Fibroblast of pulmonary artery (primary cell): ENCODE measurements at places on chromosomes 5 and 9.

- no peak for DNase-seq
These were observed 221.4 kb downstream of the MAPKAP1 start for GRCh38 chr9:125485471-125486151.

GRCh38 chr5:132499440-132500243, 9.1 kb upstream of the IRF1 start:
- no peak for DNase-seq

DNA sequence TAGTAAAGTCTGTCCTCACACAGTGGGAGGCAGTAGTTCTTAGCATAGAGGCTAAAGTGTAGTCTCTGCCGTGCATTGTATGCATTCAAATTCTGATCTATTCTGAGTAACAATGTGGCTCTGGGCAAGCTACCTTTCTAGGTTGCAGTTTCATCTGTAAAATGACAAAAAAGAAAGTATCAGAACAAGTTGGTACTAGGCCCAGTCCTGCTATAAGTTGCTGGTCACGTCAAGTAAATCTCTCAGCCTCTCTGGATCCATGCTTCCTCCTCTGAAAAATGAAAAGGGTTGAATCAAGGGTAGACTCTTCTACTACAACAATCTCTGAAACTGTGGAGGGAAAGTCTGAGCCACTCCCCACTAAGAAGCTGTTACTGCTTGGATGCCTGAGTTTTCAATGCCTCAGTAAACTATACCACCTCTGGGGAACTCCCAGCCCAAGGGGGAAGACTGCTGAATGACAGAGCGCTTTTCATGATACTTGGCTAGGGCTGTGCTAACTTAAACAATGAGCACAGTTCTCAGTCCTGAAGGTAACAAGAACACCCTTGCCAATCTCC, 34.5 kb upstream of the SPARC start:
- DNase-seq: no peak

GRCh38 chr9:16830806-16831205, 39.7 kb downstream of the BNC2 start:
- DNase-seq: no peak

- no peak for DNase-seq
These were observed 76.0 kb upstream of the DAP start for GRCh38 chr5:10836986-10837385.

DNA sequence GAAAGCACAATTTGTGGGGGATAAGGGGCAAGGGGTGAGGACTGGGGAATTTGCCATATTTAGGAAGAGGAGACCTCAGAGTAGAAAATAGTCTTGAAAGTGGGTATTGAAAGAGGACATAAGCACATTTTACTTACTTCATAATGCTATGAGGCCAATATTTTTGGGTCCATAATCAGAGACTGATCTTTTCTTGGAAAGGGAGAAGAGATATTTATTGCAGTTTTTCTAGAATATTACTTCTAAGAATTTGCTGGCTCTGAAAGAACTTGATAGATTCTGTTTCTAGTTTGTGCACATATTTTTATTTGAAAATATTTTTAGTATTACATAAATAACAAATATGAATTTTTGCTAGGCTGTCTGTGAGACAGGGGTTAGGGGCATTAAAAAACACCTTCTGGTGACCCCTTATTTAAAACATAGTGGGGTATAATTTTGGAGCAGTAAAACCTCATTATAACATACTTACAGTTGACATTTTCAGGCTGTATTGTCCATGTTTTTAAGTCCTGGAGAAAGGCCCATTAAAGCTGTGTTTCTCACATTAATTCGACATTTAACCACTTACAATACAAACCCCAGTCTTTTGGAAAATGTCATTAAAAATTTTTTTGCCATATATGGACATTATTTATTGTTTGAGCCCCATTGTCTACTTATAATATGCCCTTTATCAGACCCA, 118.9 kb upstream of the NFIB start:
- no peak for DNase-seq

GRCh38 chr5:112475747-112476365, 56.8 kb upstream of the EPB41L4A start:
- peak; percentile 16 for DNase-seq

DNA sequence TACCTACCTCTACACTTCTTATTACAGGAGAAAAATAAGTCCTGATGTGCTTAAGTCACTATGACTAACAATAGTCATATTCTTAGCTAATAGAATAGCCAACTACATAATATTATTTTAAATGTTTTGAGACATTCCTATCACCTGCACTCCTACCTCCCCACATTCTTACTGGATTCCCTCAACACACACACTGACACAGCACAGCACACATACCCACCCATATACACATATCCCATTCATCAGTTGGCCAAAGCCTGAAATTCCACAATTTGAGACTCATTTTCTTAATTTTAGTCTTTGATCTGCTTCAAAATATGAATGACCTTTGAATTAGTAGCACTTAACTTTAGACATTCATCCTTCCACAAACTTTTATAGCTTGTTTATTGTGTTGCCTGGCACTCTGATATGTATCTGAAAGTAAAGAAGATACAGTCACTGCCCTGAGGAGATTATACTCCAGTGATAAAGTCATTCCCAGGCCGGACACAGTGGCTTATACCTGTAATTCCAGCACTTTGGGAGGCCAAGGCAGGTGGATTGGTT, 168.3 kb upstream of the RASA1 start:
- DNase-seq: no peak

DNA sequence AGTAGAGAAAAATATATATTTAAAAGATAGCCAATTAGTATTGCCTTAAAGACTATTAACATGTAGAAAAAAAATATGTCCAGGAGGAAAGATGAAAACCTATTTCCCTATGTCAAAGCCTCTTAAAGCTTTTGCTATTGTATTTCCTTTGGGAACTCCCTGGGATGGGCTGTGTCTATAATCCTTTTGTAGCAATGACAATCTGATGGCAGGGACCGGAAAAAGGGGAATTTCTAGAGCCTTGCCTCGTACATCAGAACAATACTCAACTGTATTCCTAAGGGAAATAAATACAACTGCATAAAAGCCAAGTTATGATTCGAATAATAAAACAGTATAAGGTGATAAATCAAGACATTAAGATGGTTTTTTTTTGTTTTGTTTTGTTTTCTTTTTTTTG, 257.3 kb downstream of the MLLT3 start:
- DNase-seq: no peak

GRCh38 chr5:159091065-159091464, 8.7 kb downstream of the EBF1 start:
- no peak for DNase-seq

DNA sequence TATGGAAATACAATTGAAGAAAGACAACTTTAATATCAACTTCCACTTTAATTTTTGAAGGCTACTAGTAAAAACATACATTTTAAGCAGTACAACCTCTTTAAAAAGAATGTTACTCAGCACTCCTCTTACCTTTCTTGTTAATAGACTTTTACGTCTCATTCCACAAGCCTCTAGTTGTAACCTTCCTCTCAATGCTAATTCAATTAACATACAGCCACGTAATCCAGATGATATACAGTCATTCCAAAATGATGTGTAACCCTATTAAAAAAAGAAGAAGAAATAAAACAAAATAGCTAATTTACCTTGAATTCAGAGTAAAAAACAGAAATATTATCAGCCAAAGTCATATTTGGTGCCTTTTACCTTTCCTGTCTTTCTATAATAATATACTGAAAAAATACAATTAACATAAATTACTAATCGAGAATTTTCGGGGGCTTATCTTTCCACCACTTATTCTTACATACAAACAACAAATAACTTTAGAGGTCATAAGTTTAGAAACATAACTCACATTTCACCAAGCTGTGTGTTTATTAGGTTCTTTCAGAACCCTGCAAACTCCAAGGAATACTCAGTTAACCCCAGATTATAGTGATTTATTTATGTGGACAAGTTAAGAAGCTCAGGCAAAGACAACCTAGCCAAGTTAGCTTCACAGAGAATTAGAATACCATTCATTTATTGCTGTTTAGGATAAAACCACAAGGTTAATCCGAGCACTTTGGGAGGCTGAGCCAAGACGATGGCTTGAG, 30.3 kb downstream of the GOLPH3 start:
- no peak for DNase-seq

- no peak for DNase-seq
These were observed 548.3 kb upstream of the CDH18 start for GRCh38 chr5:20536341-20536740.

- DNase-seq: no peak
These were observed 117.5 kb upstream of the BOD1 start for GRCh38 chr5:173733831-173734501.

GRCh38 chr5:139808481-139809330, 13.1 kb downstream of the PSD2 start:
- DNase-seq: peak; percentile 49

GRCh38 chr5:84614906-84615305, 230.2 kb upstream of the EDIL3 start:
- DNase-seq: no peak

DNA sequence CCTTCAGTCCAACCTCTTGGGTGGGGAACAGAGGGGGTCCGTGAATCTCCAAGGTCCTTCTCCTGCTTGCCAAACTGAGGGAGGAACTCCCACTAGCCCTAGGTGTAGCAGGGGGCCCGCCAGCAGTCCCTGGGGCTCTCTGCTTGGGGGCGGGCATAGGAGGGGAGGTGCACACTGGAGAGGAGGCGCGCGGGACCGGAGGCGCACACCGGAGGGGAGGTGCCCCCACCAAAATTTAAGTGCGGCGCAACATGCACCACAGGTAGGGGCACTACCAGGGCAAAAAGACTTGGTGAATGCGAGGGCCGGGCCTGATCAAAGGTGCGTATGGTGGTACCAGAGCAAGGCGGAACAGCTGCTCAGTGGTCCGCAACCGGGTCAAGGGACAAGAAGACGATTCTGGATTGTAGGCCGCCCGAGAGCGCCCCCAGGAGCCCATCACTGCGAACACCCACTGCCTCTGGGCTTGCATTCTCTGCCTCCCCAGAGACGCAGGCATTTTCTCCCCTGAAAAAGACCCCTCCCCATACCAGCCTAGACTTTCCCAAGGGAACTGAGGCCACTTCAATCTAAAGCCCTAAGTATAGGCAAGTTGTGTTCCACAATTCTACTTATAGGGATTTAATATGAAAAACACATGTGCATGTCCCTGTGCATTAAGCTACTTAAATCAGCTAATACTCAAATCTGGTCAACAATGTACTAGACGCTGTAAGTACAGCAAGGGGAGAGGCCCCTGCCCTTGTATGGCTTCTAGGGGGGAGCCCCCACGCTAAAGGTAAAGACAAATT, 50.6 kb downstream of the TGFBI start:
- no peak for DNase-seq

DNA sequence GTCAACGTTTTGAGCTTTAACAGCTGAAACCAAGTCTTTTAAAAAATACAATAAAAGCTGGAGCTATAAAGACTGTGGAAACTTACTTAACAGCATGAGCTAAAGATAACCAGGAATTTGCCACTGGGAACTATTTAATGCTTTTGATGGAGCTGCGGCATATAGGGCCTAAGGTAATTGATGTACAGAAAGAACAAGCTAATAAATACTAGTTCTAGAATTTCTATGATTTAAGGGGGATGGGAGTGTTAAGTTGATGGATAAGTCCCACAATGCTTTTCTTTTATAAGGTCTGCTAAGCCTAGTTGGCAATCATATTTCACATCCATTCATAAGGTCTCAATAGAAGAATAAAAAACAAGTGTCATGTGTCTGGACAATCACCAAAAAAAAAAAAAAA, 334.0 kb upstream of the DMAC1 start:
- no peak for DNase-seq

GRCh38 chr5:72486371-72486770, 20.8 kb downstream of the ZNF366 start:
- DNase-seq: peak; percentile 95

- DNase-seq: no peak
These were observed 32.9 kb upstream of the DTWD2 start for GRCh38 chr5:119021149-119021732.

- DNase-seq: peak; percentile 3
These were observed 489 bp downstream of the CHMP5 start for GRCh38 chr9:33265211-33265865.

- DNase-seq: no peak
These were observed 108.8 kb downstream of the PRKACG start for GRCh38 chr9:68905129-68905528.

- no peak for DNase-seq
These were observed 42.1 kb downstream of the GALNT12 start for GRCh38 chr9:98849563-98849962.

GRCh38 chr9:135226369-135227050, 139.0 kb downstream of the OLFM1 start:
- DNase-seq: no peak

DNA sequence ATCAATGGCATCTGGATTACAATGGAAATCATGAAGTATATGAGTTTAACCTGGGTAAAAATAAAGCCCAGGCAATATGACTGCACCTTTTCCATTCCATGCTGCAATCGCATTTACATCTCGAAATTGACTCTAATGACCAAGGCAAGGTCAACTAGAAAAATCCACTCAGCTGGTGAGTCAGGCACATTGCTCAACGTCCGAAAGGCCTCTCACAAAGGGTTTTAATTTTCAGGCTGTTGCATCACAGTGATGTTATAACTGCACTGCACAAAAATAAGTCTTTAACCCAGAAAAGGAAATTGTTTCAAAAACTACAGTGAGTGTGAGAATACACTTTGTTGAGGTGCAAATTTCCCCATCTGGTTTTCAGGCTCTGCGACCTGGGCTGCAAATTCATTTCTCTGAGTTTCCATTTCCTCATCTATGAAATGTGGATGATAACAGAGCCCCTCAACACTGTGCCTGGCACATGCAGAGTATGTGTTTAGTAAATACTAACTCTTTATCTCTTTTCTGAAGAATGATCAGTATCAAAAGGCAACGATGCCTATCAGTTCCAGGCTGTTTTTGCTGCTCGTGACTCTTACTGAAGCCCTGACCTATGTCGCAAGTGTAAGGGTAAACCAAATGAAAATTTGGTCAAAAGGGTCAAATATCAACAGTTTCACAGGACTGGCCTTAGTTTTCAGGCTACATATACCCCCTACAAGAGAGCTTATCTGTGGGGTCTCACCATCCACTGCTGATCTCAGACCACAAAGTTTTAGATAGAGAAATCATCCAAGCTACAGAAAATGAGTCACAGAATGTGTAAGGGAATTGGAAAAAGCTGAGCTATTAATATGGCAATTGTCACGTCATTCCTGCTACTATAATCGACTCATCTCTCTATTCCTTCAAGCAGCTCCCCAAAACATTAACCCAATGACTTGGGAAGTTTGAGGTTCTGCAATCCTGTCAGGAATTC, 4.1 kb downstream of the NFIL3 start:
- peak; percentile 97 for DNase-seq
